Renal cortex interstitium (tissue), 15 donors: ENCODE measurements at places on chromosomes 1 and 21. TPM values are rescaled to one million over a fixed set of nuclear protein-coding genes. Genes with fewer than 3 reads are reported as not detected.
A peak's percentile ranks its signal among the peaks of the same experiment; 100 is the strongest.

Gene AMY1B
- polyA plus RNA-seq = not detected

GRCh38 chr1:39940253-39940652, 14.7 kb upstream of the MFSD2A start:
- DNase-seq = no peak

GRCh38 chr1:23574265-23574754, 15.0 kb upstream of the ID3 start:
- no peak for DNase-seq

DNA sequence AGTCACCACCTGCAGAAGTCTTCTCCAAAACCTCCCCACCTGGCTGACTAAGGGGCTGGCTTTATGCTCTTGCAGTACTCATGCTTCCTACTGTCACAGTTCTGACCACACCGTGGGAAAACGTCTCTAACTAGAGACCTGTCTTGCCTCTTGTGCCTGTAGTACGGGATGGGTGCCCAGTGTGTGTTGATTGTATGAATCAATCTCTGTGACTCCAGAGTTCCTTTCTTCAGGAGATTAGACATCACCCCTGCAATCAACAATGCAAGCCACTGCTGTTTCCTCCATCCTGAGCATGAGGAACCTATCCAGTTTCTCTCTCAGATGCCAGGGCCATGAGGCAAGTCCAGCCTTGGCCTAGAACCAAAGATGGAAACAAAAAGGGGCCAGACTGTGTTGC, 64.1 kb downstream of the LRRN2 start:
- DNase-seq = no peak

Gene C8B
- not detected for polyA plus RNA-seq

Gene RNF186
- 0.27 TPM for polyA plus RNA-seq

- DNase-seq = no peak
Measured at GRCh38 chr1:226104671-226105121, 42.2 kb downstream of the H3-3A start.

DNA sequence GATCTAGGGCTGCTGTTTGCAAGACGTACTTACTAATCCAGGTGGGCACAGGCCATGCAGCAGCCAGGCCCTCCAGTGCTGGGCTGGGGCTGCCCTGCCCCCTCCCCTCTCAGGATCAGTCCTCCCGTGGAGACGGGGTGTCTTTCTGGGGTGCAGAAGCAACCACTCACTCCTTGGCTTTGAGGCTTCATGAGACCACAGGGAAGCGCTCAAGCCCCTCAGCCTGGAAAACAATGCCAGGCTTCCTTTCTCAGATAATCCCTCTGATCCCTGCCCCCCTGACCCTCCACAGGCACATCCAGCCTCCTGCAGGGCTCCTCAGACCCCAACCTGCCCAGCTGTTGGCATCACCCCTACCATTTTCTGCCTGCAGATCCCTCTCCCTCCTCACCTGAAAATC, 13.9 kb upstream of the C2CD2 start:
- DNase-seq = no peak

- DNase-seq = peak; percentile 21
Measured at GRCh38 chr1:29123887-29124365, at the start of gene TMEM200B. TSS of gene TMEM200B (minus strand) at chr1:29123903. CDS start at chr1:29121828, 2,075 bp downstream.

- DNase-seq = no peak
Measured at GRCh38 chr1:36872126-36872754, 162.1 kb downstream of the GRIK3 start.

DNA sequence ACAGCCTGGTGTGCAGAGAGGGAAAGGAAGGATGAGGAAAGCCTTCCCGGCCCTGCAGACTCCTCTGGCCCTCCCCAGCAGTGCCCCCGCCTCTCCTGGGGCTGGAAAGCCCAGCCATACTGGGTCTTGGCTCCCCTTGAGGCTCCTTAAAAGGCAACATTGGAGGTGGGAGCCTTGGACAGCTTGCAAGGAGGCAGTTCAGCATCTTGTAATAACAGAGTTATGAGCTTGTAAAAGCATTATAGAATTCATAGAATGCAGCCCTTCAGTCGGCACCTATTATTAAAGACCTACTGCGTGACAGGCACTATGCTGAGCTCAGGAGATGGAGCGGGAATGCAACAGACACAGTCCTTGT, 4.2 kb downstream of the TINAGL1 start:
- DNase-seq = no peak

DNA sequence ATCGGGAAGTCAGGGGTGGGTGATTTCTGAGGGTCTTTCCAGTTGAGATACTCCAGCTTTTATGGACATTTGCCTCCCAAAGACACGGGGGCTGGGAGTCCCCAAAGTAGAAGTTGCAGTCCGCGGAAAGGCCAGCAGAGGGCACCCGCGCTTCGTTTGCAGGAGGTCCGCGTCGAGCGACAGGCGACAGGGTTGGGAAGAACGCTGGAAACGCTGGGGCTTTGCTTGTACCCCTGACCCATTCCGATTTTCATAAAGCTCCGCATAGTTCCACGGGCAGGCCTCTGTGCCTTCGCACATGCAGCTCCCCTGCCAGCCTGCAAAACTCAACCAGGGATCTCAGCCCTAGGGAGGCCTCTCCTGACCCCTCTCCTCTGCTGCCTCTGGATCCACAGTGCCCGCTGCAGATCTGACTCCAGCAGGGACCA, 44.2 kb upstream of the LAPTM5 start:
- peak; percentile 63 for DNase-seq

Gene LCE1B
- not detected for polyA plus RNA-seq

Gene EVA1C
- polyA plus RNA-seq = 5.0 TPM

DNA sequence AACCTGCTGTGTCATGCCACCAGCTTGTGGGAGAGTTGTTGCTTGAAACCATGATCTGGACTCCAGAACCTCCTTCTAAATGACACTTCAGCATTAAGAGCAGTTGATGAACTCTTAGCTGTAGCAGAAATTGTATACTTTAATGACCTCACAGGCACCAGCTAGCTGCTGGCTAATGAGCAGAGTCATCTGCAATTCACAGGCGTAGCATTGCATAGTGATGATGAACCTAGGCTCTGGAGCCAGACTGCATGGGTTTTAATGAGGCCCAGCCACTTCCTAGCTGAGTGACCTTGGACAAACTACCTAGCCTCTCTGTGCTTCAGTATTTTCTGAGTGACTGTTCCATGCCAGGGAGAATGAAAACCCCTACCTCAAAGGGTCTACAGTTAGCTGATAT, 407.1 kb downstream of the LMO4 start:
- DNase-seq = no peak

Gene LMX1A
- not detected for polyA plus RNA-seq

DNA sequence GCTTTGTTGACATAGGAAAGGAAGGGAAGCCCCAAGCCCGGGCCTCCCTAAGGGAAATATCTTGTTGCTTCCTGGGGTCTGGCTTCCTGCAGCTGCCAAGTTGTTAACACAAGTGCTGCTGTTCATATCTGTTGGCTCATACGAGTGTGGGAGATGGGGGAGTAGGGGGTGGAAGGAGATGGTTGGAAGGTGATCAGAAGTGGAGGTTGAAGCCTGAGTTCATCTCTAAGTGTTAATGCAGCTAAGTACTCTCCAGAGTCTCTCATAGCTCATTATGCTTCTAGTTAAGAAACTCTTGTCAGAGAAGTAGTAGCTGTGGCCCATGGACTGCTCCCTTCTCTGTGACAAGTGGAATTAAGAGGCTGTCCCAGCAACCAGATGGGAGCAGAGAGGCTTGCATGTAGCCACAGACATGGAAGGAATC, 319.2 kb upstream of the SPAG17 start:
- DNase-seq = no peak

Gene MUL1
- 34.3 TPM for polyA plus RNA-seq

DNA sequence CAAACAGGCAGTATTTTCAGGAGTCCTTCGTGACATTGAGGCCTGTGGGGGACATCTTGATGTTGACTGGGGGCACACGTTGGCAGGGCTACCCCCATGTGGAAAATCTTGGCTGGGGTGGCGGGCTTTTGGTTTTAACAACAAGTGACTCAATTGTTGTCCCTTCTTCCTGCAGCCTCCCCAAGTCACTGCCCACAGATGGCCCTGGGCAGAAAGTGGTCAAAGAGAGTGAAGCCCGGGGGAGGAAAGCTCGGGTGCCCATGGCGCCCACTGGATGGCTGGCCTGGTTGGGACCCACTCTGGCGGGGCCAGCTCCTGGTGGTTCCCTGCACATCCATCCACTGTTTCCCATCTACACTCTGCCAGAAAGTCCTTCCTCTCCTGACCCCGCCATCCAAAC, 24.6 kb upstream of the ZNF648 start:
- DNase-seq = no peak

GRCh38 chr1:42070996-42071395, 82.2 kb upstream of the GUCA2B start:
- no peak for DNase-seq

Gene CHD1L
- 54.1 TPM for polyA plus RNA-seq

Gene CR2
- polyA plus RNA-seq = 1.3 TPM

Gene USH2A
- 0.07 TPM for polyA plus RNA-seq

GRCh38 chr1:106964495-106964894, 92.0 kb upstream of the PRMT6 start:
- DNase-seq = no peak

DNA sequence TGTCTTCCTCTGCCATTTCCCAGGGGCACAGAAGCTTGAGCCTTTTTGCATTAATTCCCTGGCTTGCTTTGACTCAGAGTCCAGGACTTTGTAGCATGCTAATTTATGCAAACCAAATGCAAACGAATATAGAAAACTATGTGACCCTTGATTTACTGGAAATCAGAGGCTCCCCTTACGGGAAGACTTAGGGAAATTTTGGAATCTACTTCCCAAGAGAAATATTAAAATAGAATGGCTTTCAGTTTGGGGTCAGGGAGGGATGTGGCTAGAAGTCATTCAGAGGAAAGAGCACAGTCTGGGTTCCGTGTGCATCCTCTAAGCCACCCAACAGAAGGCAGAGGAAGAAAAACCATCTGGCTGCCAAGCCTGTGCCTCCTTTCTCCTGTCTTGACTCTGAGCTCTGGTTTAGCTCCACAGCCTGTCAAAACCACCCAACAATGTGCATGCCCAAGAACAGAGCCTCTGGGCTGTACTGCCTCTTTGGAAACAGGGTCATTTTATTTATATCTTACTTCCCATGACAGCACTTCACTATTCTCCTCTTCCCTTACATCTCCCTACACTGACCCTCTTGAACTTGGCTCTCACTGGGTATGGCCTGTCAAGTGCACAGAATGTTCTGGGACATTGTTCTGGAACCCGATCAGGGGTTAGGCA, 30.1 kb downstream of the ATF3 start:
- no peak for DNase-seq

DNA sequence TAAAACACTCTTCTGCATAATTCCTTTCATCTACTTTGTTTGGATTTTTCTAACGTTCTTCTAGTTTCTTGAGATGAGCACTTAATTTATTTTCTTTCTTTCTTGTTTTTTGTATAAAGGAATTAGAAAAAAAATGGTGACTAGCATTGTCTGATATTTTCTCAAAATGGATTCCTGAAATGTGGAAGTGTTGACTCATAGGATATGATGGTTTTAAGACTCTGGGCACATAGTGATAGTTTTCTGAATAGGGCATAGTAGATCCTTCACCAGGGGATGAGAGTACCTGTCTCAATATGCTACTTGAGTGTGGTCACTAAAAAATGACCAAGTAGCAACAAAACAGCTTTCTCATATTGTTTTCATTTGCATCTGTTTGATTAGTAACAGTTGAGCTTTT, 100.9 kb downstream of the PEX14 start:
- DNase-seq = no peak

DNA sequence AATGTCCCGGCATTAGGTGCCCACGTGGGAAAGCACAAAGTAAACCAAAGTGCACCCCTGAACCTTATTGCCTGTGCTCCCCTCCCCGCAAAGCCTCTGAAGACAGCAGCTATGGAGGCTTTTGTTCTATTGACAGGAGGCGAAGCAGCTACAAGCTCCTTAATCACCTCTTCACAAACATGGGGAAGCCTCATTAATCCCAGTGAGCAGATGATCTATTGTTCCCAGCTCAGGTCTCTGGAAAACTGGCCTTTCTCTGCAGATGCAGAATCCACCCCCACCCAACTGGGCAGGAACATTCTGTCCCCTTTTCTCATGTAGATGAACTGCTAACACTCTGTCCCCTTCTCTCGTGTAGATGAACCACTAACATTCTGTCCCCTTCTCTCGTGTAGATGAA, 190.5 kb upstream of the CSF3R start:
- peak; percentile 34 for DNase-seq

Gene ANGPTL1
- polyA plus RNA-seq = 6.8 TPM

- no peak for DNase-seq
Measured at GRCh38 chr1:45870500-45870899, 67.1 kb downstream of the MAST2 start.

Gene CCDC18
- 12.8 TPM for polyA plus RNA-seq

GRCh38 chr1:179310291-179310690, 16.7 kb downstream of the SOAT1 start:
- no peak for DNase-seq

DNA sequence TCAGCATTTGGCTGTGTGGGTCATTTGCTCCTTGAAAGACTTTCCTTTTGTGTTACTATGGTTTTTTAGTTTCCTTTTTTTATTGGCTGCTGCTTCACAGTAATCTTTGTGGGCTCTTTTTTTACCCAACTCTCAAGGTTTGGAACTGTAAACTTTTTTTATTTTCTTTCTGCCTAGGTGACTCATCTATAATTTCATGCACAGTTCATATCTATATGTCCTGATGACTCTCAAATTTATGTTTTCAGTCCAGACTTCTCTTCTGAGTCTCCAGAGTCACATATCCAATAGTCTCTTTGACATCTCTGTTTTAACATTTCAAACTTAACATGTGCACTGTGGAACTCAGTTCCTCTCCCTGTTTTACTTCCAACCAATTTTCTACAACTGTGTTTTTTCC, 83.4 kb downstream of the ATF6 start:
- DNase-seq = no peak

DNA sequence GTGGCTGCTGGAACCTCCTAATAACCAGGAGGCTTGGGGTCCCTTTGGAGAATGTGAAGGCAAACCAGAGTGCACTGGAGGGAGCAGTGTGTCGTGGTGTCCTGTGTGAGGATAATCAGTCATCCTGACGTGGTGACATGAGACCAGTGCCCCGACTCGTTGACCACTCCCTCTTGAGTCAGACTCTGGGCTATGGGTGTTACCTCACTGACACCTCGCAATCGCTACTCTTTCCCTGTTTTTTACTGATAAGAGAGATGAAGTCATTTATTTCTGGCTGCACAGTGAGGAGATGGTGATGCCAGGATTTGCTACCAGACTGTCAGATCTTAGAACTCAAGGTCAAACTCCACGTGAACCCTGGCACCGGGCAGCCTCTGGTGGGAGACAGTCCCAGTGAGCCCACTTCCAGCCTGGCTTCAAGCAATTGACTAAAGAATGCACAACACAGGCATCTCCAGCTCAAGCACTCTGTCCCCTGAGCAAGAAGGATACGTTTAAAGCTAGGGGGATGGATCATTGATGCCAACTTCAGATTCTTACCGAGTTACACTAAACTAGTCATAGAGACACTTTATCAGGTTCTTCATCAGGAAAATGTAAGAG, 30.3 kb downstream of the UBASH3A start:
- DNase-seq = no peak

GRCh38 chr1:154657556-154657955, 49.6 kb upstream of the ADAR start:
- DNase-seq = no peak

Gene LCK
- polyA plus RNA-seq = 3.4 TPM

Gene MROH7
- polyA plus RNA-seq = 7.5 TPM

Gene RNPEP
- 69.6 TPM for polyA plus RNA-seq
